ENCODE measurements at places on chromosomes 16 and 17. TPM values are rescaled to one million over a fixed set of nuclear protein-coding genes. Genes with fewer than 3 reads are reported as not detected.

- DNase-seq, result no peak
Observed at GRCh38 chr16:57479976-57480753, 6.1 kb downstream of the DOK4 start.

GRCh38 chr16:31238041-31238440 lies 21.1 kb upstream of the PYDC1 start:
- no peak for DNase-seq

The C17orf107 gene
- 0.17 TPM for total RNA-seq

The FBXW10 gene
- 0.06 TPM for total RNA-seq

DNA sequence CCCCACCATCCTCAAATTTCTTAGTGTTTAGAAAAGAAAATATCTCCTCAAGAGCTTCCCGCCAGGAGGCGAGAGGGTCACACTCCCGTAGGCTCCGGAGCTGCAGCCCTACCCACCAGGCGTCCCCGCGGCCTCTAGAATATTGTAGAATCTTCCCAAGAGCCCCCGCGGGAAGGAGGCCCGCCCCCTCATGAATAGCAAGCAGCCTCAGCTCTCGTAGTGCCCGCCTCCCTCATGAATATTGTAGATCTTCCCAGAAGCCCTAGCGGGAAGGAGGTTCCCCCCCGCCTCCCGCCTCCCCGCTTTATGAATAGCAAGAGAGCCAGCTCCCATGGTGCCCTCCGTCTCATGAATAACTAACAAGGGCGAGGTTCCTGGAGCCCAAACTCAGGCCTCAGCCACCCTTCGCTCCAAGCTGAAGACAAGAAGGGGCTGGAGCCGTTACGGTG lies at the start of gene FBXO47:
TSS of gene FBXO47 (minus strand) at position 114 of the 449 bp plus-strand sequence. CDS start 4,378 bp downstream, outside the sequence.
- DNase-seq, result no peak

All from Daoy (cell line).